ENCODE measurements at places on chromosomes 11 and 22.

GRCh38 chr22:30047364-30047738 lies 32.9 kb upstream of the HORMAD2 start:
- no peak for DNase-seq

DNA sequence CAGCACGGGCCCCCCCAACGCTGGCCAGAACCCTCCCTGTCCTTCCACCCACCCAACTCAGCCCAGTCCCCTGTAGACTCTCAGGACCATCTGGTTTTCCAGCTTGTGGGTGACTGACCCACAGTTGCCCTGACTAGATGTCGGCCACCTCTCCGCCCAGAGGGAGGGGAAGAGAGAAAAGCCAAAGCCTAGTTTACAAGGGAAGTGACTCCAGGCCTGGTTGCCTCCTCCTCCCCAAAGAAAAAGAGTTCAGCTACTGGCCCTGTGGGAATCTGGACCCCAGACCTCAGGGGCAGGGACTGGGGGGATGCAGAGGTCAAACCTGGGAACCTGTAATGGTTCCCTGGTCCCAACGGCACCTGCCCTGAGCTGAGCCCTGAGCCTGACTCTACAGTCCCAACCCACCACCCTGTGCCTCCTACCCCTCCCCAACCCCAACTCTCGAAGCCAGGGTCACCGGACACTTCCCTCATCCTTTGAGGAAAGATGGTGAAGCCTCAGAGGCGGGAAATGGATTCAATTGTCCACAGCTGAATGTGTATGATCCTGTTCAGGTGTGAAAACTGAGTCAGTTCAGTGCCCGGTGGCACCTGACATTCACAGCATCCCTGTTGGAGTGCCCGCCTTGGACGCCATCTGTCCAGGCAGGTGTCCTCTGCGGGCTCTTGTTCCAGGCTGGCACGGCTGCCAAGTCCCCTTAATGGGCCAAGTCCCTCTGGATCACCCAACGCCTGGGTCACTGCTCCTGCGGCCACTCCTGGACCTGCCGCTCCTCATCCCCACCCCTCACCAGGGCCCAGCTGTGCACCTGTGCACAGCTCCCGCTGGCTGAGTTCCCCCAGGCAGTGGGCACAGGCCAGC lies 21.0 kb upstream of the WNT7B start:
- DNase-seq = no peak

- DNase-seq = no peak
These were observed 67.2 kb downstream of the BMAL1 start for GRCh38 chr11:13344818-13345217.

DNA sequence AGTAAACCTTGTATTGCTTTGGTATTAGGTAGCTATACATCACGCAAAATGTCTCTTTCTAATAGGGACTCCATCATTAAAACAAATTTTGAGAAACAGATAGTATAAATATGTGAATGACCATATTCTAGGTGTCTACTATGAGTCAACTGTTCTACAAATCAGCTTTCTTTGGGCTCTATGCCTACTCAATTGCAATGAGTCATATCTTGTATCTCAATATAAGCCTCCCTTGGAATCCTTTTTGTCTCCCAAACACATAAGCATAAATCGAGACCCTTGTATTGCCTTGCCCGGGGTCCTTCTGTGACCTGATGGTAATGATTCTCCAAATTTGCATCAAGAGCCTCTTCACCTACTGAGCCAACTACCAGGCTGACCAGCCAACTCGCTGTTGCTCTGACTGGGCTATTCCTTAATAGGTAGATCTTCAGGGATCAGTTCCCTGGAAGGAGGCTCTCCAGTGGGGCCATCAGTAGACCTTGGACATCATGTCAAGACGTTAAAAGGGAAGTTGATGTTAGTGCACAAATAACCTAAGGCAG lies 22.2 kb downstream of the BLID start:
- no peak for DNase-seq

- DNase-seq = no peak
These were observed 29.0 kb downstream of the ELMOD1 start for GRCh38 chr11:107619926-107620325.

DNA sequence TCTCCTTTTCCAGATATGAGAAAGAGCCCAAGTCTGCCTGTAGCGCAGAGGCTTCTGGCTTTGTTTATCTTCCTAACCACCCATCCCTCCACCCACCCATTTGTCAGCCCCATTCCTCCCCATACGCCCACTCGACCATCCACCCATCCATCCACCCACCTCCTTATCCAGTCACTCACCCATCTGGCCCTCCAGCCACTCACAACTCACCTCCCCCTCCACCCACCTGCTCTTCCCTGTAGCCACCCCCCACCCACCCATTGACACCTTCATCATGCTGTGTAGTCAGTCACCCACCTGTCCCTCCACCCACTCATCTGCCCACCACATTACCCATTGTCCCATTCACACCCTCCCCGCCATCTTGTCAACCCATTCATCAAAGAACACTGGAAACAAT lies 5.5 kb downstream of the CST6 start:
- DNase-seq = no peak

GRCh38 chr11:131504199-131504949 lies 134.0 kb downstream of the NTM start:
- DNase-seq = peak; percentile 71

- DNase-seq = no peak
These were observed 2.7 kb downstream of the HBG1 start for GRCh38 chr11:5246772-5247471.

GRCh38 chr11:102611291-102611690 lies 13.8 kb downstream of the MMP20 start:
- no peak for DNase-seq

- no peak for DNase-seq
These were observed 24.9 kb downstream of the ASPHD2 start for GRCh38 chr22:26453812-26454500.

DNA sequence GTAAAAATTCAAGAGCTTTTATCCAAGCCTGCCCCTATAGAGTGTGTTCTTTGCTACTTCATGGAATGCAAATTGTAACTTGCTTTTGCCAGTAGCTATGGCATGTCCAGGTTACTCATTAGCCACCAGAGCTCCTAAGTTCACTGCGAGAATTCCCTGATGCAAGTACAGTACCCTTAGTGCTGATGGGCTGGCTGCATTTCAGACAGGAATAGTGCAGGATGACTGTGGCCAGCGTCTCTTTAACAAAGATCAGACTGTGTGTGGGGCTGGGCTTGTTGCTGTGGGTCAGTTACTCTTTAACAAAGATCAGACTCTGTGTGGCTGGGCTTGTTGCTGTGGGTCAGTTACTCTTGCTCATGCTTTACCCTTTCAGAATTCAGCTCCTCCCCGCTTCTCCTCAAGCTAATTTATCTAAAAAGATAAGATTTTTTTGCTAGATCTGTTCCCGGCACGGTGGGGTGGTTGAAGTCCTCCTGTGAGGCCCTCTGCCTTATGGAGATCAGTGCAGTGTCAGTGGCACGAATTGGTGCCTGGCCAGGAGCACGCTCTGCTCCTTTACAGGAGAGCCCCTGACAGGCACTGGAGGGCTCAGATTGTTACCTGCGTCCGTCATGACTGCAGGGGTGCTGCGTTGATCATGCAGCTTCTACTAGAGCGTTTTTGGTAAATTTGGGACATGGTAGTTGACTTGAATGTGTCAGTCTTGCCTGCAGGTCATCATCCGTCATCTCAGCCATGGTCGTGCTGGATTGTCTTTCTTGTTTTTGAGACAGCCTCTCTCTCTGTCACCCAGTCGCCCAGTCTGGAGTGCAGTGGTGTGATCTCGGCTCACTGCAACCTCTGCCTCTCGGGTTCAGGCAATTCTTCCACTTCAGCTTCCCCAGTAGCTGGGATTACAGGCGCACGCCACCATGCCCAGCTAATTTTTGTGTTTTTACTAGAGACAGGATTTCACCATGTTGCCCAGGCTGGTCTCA lies 27.0 kb downstream of the AP2A2 start:
- no peak for DNase-seq

DNA sequence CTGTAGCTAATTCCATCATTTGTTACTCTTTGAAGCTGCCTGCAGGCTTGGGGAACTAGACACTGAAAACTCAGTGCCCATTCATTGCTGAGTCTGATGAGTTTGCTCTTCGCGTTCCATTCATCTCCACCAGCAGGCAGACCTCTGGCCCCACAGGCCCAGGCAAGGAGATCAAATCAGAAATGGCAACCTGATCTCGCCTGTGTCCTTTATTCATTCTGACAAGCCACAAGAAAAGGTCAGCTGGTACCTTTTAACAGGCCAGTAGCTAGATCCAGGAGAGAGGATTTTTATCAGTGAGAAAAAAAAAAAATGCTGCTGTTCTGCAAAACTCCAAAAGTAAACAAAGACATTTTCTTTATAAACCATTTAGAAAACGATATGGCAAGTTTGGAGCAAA lies 742.5 kb downstream of the ETS1 start:
- DNase-seq = no peak

DNA sequence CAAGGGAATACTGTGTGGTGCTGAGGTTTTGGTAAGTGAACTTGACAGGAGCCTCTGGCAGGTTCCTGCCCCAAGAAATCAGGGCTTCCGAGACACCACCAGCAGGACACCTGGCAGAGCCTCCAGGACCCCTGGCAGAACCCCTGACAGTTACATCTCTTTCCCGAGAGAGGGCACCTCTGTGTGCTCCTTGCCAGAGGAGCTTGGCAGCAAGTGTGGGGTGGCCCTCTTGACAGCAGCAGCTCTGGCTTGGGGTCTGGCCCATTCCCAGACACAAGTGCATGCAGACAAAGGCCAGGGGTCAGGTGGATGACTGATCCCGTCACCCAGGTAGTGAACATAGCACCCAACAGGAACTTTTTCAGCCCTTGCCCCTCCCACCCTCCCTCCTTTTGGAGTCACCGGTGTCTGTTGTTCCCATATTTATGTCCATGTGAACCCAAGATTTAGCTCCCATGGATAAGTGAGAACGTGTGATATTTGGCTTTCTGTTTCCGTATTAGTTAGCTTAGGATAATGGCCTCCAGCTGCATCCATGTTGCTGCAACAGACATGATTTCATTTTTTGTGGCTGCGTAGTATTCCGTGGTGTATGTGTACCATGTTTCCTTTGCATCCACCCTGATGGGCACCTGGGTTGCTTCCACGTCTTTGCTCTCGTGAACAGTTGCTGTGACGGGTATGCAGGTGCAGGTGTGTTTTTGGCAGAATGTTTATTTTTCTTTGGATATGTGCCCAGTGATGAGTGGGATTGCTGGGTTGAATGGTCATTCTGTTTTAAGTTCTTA lies 21.2 kb upstream of the OSBPL5 start:
- no peak for DNase-seq

DNA sequence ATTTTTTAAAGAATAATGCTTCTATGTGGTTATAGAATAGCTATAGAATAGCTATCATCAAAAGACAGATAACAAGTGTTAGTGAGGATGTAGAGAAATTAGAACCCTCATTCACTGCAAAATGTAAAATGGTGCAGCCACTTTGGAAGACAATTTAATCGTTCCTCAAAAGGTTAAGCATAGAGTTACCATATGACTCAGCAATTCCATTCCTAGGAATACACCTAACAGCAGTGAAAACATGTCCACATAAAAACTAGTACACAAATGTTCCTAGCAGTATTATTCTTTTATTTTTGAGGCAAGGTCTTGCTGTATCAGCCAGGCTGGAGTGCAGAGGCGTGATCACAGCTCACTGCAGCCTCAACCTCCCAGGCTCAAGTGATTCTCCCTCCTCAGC lies 34.0 kb downstream of the RTL6 start:
- DNase-seq = no peak

GRCh38 chr11:47327949-47328348 lies 24.6 kb downstream of the MYBPC3 start:
- DNase-seq = no peak

DNA sequence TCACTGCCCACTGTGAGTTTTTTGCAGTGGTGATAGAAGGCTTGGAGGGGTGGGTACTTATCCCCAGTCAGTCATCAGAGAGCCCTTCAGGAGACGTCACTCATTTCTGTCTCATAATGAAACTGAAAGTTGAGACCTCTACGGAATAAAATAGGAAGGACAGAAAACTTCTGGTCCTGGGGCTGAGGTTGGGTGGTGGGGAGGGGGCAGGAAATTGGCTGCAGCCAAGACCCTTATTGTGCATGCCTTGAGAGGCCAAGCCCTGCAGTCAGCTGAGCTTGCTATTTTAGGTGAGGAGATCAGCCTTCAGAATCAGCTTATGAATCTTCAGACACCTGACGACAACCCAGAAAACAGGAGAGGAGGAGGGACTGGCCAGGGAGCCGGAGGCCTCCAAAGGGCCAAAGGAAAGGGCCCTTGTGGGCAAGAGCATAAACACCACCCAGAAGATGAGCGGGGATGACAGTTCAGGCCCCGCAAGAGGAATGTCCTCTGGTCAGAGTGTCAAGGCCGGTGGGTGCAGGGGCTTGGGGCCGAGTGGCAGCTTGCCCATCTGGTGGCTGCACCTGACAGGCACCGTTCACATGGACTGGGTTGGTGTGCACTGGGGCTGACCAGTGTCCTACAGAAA lies 17.9 kb upstream of the ADA2 start:
- DNase-seq = no peak

- no peak for DNase-seq
These were observed 93.8 kb upstream of the BLID start for GRCh38 chr11:122209619-122210366.

- DNase-seq = peak; percentile 88
These were observed 758 bp downstream of the GALNT18 start for GRCh38 chr11:11620921-11621572.

GRCh38 chr22:48453751-48454485 lies 1373.8 kb downstream of the BRD1 start:
- DNase-seq = peak; percentile 39

DNA sequence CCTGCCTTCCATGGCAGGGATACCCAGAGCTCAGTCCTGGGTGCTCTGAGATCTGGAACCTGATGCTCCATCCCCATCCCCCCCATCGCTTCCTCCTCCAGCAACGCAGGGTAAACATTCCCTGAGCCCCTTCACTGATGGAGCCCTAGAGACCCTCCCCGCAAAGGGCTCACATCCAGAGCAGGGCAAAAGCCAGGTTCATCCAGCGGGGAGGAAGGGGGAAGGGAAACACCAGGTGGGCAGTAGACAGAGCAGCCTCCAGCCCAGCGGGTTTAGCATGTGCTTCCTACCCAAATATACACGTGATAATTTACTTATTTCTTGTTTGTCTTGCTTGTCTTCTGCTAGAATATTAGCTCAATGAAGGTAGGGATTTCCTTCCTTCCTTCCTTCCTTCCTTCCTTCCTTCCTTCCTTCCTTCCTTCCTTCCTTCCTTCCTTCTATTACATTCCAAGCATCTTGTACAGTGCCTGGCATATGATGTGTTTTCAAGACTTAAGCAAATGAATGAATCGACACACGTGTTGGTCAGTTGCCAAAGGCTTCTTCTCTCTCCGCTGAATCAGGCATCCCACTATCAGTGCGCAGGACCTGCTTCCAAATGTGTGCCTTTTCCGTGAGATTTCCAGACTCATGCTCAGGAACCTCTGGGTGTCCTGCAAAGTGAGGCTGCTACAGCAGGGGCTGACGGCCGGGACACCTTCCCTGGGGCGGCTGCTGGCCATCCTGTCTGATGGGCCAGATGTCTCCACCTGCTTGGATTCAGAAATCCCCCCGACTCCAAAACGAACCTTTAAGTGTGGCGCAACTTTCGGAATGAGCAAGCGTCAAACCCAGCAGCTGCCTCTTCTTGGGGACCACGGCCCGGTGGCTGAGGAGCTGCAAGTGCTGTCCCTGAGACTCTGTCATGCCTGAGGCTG lies 955.1 kb downstream of the BRD1 start:
- no peak for DNase-seq
